ENCODE measurements at places on chromosomes 7 and 10.

- DNase-seq = no peak
Measured at GRCh38 chr10:77214799-77215198, 422.8 kb downstream of the KCNMA1 start.

DNA sequence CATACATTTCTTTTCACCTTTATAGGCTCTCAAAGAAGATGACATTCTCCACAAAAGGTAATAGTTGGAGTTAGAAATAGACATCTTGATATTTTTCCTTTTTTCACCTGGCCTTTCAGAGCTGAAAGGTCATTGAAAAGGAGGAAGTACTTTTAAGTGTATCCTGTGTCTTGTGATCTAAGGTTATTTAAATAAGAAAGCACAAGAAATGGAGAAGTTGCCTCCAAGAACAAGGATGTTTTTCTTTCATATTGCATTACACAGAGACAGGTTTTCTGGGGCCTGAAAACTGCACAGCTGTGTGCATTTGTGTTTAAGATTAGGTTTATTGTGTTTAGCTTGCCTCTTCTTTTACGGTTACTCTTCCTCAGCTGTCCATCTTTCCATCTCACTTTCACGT is 103.4 kb upstream of the SEMA3D start:
- DNase-seq = no peak

- no peak for DNase-seq
Measured at GRCh38 chr7:31529103-31529502, 15.2 kb downstream of the ITPRID1 start.

DNA sequence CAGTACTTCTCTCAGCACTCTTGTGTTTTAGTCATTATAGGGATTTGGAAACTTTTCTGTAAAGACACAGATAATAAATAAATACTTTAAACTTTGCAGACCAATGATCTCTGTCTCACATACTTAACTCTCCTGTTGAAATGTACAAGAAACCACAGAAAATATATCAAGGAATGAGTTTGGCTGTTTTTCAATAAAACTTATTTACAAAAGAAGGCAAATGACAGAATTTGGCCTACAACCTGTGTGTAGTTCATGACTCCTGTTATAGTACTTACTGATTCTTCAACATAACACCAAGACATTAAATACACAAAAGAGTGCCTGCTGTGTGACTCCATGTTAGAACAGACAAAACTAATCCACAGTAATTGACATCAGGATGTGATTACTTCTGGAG is 510.0 kb upstream of the PHF14 start:
- DNase-seq = no peak

DNA sequence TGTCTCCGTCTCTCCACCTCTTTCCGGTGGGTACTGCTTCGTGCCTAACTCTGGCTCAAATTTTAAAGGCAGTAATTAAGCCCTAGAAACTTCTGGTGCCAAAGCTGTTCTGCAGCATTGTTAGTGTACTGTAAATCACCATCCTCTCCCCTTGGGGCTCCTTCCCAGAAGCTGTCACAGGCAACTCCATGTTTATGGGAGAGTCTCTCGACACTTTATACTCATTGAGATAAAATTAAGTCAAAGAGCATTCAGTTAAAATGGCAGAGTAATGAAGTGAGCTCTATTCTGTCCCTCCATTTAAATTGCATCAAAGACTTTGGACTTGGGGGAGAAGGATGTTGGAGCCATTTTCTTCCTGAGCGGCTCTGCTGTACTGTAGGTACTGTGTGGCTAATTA is 274.8 kb downstream of the SFMBT2 start:
- no peak for DNase-seq

DNA sequence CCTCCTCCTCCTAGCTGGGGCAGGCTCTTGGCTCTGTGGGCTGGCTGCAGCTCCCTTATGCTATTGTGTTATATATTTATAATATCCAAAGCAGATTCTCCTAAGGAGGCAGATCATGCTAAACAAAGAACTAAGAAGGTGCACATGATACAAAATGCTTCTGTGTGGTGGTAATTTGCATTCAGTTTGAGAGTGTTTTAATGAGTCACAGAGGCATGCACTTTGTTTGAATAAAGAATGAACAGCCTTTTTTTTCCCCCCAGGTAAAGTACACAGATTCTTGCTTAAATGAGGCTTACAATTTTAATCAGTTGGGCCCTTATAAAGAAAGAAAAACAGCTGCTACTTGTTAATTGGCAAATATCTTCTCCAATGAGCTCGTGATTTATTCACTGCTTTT is 95.0 kb downstream of the FANK1 start:
- DNase-seq = no peak

DNA sequence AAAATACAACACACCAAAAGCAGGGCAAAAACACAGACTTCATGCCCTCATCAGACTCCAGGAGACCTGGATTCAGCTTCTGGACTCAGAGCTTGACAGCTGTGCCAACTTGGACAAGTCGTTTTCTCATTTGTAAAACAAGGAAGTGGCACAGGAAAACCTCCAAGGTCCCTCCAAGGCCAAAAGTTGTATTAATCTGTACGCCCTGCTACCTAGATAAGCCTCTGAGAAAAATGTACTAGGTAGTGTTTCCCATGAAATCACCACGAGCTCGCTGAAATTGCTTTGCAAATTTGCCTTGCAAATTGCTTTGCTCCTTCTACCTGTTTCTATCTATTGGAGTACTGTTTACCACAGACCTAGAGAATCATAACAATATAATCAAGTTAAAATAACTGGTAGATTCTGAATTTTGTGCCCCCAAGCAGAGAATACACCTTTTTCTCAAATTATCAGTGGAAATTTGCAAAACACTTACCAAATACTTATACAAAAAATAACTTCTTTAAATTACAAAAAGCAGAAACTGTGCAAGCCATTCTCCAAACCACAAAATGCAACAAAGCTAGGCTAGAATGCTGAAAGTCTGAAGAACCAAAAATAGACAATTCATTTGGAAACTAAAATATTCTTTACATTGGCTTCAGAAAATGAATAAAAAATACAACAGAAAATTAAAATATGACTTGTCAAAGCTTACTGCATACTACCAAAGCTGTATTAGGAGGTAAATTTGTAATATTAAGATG is 158.1 kb upstream of the CHST15 start:
- no peak for DNase-seq

DNA sequence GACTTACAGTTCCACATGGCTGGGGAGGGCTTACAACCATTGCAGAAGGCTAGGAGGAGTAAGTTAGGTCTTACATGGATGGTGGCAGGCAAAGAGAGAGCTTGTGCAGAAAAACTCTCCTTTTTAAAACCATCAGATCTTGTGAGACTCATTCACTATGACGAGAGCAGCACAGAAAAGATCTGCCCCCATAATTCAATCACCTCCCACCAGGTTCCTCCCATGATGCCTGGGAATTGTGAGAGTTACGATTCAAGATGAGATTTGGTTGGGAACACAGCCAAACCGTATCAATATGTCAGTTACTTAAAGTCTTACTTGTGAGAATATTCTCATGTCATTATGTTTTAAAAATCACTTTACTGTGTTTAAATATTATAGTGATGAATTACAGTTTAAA is 481.9 kb downstream of the ARL4A start:
- DNase-seq = no peak

- DNase-seq = no peak
Measured at GRCh38 chr7:24862461-24862860, 105.2 kb upstream of the GSDME start.

DNA sequence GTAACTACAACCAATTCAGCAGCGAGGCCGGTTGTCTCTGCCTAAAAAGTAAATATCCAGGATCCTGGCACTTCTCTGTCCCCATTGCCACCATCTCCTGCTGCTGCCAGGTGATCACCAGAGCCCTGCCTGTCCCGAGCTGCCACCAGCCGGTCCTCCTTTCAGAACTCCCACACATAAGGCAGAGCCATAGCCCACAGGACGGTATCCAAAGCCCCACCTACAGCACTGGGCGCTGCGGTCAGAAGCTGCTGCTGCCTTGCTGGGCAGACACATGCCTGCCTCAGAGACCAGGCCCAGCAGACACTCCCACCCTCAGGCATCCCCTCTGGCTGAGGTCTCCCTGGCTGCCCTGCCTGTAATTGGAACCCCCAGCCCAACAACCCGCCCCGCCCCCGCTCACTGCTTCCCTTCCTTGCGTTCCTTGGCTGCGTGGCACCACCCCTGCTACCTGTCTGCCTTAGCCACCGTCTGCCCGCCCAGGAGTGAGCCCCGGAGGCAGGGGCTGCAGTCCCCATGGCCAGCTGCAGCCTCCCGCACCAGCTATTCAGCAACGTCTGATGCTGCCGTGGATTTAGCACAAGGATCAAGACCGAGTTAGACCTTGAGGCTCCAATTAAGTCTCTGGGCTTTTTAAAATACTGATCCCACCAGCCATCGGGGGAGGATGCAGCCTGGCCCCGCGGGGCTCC is 100.7 kb downstream of the CYTH3 start:
- DNase-seq = no peak

DNA sequence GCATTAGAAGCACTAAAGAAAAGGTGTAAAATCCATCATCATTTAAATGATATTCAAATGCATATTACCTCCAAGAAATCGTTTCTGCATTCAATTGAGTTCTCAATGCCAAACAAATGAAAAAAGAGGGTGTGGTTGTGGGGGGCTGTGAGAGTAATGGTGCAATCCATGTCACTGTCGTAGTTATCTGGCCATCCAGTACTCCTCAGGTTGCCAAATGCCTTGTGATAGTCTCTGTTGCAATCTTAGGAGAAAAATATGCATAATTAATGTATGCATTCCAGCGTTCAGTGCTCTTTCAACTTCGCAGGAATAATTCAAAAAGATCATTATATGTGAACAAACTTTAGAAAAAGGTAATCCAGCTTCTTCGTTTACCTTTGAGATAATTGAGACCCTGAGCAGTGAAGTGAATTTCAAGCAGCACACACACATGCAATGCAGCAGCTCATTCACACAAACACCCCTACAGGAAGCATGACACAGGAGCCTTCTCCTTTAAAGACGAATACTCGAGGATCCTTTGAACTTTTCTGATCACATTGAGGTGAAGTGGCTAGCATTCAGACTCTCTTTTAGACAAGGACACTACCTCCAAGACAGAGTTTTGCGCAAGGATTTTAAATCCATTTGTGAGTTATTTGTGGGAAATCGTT is 73.4 kb downstream of the OR13A1 start:
- DNase-seq = no peak

GRCh38 chr7:106187613-106188350 is 75.7 kb upstream of the SYPL1 start:
- DNase-seq = no peak

GRCh38 chr7:74302745-74303221 is 13.6 kb downstream of the CLIP2 start:
- DNase-seq = no peak

DNA sequence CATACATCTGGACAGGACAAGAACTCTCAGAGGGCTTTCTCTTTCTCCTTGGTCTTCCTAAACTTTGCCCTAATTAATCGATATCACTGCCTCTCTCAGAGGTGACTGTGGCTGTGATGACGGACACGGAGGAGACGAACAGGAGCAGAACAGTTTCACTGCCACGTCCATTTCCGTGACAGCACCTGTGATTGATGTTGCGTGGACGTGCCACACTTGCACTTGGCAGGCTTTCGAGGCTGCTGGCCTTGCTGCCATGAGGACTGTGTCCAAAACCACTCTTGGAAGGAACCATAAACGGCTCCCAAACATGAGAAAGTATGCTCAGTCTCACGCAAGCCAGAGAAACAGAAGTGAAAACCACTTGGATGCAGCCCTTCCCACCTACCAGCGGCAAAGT is 308.1 kb downstream of the DNAJB6 start:
- no peak for DNase-seq

- DNase-seq = peak; percentile 48
Measured at GRCh38 chr10:30422981-30423654, 10.9 kb upstream of the MAP3K8 start.
